ENCODE measurements at places on chromosomes 3 and 15.

- peak; percentile 17 for DNase-seq
Observed at GRCh38 chr3:129555616-129556357, 12.8 kb downstream of the H1-8 start.

- no peak for DNase-seq
Observed at GRCh38 chr15:60318216-60318867, 79.4 kb downstream of the ANXA2 start.

- no peak for DNase-seq
Observed at GRCh38 chr3:127467391-127467790, 123.1 kb downstream of the TPRA1 start.

DNA sequence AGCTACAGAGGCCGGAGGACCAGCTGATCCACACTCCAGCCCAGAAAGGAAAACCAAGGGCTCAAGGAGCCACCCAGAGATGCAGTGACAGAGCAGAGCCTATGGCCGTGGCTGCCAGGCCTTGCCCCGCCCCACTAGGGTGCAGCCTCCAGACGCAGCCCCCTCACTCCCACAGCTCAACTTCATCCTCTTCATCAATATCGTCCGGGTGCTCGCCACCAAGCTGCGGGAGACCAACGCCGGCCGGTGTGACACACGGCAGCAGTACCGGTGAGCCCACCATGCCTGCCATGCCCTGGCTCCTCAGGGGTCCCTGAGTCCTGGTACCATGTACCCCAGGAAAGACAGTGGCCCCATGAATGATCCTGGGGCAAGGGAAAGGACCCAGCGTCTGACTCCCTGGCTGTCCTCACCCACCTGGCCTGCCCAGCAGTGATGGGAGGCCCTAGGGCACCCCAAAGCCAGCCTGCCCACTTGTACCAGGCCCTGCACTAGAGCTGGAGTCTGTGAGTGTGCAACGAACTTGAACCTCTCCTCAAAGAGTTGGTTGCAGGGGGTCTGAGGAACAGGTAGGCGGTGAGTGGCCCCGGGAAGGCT, 24.2 kb downstream of the PTH1R start:
- DNase-seq, result no peak

DNA sequence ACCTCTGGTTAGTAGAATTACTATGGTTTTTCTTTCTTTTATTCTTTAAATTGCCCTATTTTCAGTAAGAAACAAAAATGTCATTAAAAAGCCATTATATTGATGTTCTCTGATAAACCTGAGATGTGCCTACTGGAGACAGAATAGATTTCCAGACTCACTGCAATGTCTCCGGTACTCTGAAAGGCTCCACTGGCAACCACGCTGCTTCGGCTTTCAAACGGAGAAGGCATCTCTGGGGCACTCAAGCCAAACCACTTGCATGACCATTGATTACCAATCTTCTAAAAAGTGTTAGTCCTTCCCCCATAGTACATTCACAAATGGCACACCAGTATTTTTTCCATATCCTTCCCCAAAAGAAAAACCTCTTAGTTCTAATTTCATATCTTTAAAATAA, 82.6 kb downstream of the CBLB start:
- no peak for DNase-seq

DNA sequence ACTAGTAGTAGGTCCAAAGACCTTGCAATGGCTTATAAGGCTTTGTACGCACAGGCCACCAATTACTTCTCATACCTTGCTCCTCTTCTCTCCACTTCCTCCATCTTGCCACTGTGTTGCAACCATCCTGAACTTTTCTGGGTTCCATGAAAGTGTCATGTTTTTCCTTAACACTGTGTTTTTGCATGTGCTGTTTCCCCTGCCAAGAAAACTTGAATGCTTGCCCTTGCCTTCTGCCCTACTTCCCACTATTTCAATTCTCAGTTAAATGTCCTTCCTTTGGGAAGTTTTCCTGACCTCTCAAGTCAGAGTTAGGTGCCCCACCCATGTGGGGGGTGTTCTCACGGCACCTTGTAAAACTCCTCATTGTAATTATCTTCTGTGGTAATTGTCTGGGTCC, 182.8 kb downstream of the THRB start:
- DNase-seq, result no peak

- no peak for DNase-seq
Observed at GRCh38 chr3:156787926-156788663, 38.1 kb upstream of the LEKR1 start.

Measured in mucosa of descending colon (tissue), 3 donors.